ENCODE measurements at places on chromosomes 2 and 18. TPM values are rescaled to one million over a fixed set of nuclear protein-coding genes. Genes with fewer than 3 reads are reported as not detected.

DNA sequence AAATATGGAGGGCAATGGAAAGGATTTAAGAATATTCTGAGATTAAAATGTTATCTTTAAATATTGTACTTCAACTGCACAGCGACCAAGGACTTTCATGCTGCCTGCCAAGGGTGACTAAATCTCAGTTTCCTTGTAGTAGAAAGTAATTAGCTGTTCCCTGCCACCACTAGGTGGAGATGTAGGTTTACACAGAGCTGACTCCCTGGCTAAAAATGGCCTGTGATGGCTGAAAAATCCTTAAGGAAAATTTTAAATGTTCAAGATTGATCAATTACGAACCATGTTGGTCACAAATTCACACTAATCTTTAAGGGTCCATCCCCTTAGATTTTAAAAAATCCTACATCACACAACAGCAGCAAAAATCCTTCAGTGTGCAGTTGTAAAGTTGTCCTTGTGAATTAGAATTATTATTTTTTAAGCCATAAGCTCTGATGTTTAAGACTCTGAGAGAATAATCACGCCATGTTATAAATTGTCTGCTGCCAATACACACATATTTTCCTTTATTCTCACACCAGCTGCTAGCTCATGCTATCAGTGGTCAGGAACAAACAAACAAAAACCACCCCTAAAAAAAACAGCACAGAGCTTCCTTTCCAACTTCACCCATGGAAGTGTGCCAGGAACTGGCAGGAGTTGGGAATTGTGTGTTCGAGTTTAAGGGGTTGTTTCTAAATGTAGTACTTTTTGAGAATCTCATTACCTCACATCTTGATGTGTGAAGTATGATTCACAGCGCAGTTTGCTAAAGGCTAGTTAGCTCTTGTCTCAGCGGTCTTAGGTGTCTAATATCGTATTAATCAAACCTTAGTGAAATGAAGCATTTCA, 399.8 kb downstream of the TMEM182 start:
- DNase-seq = peak; percentile 75

- DNase-seq = peak; percentile 96
Observed at GRCh38 chr2:157173740-157174184, 83.7 kb upstream of the GALNT5 start.

- no peak for DNase-seq
Observed at GRCh38 chr2:88697370-88698026, 6.0 kb downstream of the RPIA start.

GRCh38 chr2:104852090-104852666, 1.7 kb upstream of the POU3F3 start:
- peak; percentile 49 for DNase-seq

DNA sequence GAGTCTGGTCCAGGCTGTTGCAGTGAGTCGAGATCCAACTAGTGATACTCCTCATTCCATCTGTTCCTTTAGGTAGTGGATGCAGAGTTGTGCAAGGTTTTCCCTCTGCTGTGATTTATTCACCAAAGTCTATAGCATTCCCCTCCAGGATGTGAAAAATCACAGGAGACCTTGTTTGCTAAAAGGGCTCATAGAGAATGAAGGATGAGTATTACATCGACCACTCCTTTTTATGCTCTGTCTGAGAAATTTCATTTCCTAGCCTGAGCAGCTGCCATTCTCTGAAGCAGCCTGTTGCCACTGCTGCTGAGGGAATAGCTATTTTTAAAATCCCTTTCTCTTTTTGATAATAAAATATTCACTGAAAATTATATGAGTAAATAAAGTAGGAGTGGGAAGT, 134.1 kb upstream of the LRRTM1 start:
- no peak for DNase-seq

DNA sequence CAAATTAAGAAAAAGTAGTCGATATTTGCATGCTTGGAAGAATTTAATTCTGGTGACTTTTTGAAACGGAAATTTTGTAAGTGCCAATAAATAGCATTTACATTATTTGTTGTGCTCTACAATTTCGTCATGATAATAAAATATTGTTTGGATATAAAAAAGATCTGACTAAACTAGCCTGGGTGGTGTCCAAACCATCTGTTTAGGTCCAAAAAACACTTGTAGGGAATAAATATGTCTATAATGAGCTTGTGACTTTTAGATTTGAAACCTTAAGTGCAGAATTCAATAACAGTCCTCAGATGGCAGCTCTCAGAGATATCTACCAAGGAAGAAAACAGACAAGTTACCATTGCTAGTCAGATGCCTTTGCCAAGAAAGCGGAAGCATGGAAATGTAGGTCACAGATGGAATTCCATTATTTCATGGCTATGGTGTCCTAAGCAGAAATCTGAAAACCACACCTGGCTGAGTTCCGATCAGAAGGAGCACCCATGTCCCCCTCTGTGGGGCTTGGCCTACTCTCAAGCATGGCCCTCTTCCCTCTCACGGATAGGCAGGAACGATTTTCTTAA, 731.1 kb downstream of the RNF144A start:
- DNase-seq = no peak

GRCh38 chr2:200871151-200871550, 6.7 kb upstream of the CLK1 start:
- no peak for DNase-seq

- DNase-seq = no peak
Observed at GRCh38 chr2:8413589-8414135, 268.2 kb upstream of the ID2 start.

GRCh38 chr2:63484901-63485300, 103.4 kb downstream of the WDPCP start:
- no peak for DNase-seq

DNA sequence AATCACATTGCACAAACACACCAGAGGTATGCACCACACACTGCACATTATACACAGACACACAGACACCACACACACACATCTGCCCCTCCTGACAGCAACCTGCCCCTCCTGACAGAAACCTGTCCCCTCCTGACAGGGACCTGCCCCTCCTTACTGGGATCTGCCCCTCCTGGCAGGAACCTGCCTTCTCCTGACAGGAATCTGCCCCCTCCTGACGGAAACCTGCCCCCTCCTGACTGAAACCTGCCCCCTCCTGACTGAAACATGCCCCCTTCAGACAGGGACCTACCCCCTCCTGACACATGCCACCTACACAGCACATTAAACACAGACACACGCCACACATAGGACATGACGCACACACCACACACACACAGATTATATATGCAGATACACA, 88.9 kb downstream of the PXDN start:
- DNase-seq = no peak

GRCh38 chr2:217060516-217060915, 200.7 kb upstream of the TNP1 start:
- DNase-seq = no peak

NT5DC4 gene
- polyA plus RNA-seq = not detected

ITGA6 gene
- 20.3 TPM for polyA plus RNA-seq

DSG2 gene
- 0.04 TPM for polyA plus RNA-seq

Data from GM23248 (cell line).